ENCODE measurements at places on chromosomes 7 and 10. TPM values are rescaled to one million over a fixed set of nuclear protein-coding genes. Genes with fewer than 3 reads are reported as not detected.

DDIT4 gene
- 190 TPM for total RNA-seq

STEAP2 gene
- total RNA-seq, result 4.2 TPM

GLCCI1 gene
- total RNA-seq, result 0.63 TPM

TMEM273 gene
- total RNA-seq, result not detected

AVL9 gene
- total RNA-seq, result 30.2 TPM

KCNK18 gene
- total RNA-seq, result not detected

VWA2 gene
- not detected for total RNA-seq

STYXL1 gene
- total RNA-seq, result 42.2 TPM

UCMA gene
- total RNA-seq, result not detected

ZCWPW1 gene
- 1.1 TPM for total RNA-seq

FGFBP3 gene
- total RNA-seq, result 2.7 TPM

WDFY4 gene
- total RNA-seq, result not detected

SPDYE16 gene
- not detected for total RNA-seq

GPR15LG gene
- not detected for total RNA-seq

SYT15B gene
- 3.5 TPM for total RNA-seq

Measured in A549 treated with GW870086 at 1 μM for 4 hours (cell line).